Eye (tissue), 1 donor: ENCODE measurements at places on chromosomes 13 and 19.

GRCh38 chr13:91153372-91153771 is 194.1 kb upstream of the MIR17HG start:
- no peak for DNase-seq

GRCh38 chr19:49801401-49801888 is 11.6 kb downstream of the FUZ start:
- no peak for DNase-seq

- no peak for DNase-seq
Observed at GRCh38 chr13:78398743-78399410, 204.5 kb downstream of the POU4F1 start.

GRCh38 chr13:101763191-101763590 is 310.7 kb downstream of the ITGBL1 start:
- DNase-seq = no peak

GRCh38 chr19:58054901-58055874 is 3.9 kb upstream of the ZNF135 start:
- DNase-seq = peak; percentile 88

DNA sequence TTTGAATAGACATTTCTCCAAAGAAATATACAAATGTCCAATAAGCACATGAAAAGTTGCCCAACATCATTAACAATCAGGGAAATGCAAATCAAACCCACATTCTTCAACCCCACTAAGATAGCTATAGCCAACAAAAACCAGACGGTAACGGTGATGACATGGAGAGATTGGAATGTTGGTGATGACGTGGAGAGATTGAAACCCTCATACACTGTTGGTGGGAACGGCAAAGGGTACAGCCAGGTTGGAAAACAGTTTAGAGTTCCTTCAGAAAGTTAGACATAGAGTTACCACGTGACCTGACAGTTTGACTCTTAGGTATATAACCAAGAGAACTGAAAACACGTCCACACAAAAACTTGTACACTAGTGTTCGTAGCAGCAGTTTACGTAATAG is 48.1 kb downstream of the TNFRSF19 start:
- peak; percentile 46 for DNase-seq

- no peak for DNase-seq
Observed at GRCh38 chr13:110471156-110471832, 90.2 kb downstream of the RAB20 start.

DNA sequence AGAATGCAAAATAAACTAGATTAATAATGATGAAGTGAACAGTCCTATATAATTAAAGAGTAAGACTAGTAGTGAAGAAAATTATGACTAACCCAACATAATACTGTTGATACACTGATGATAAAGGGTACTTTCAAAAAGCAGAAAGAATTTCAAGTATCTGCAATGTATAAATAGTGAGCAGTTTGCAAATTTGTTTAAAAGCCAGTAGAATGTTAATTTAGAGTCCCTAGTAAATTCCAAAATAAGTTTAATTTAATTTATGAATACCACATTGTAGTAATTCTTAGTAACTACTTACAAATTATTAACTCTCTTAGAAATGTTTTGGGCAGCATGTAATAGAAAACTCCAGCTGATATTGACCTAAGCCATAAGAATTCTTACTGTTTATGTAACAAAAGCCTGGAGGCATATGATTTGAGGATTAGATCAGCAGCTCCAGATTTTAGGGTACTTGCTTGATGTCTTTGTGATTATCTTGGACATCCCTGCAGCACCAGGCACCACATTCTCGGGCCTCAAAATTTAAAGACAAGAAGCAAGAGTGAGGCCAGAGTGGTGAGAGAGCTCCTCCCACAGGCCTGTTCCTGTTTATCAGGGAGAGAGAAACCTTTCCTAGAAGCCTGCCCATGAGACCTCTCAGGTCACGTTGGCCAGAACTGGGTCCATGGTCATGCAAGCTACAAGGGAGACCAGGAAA is 67.6 kb upstream of the TDRD3 start:
- DNase-seq = peak; percentile 38

GRCh38 chr19:28403690-28404089 is 809.3 kb downstream of the UQCRFS1 start:
- no peak for DNase-seq

GRCh38 chr13:76621705-76622104 is 264.5 kb downstream of the KCTD12 start:
- no peak for DNase-seq
